ENCODE measurements at places on chromosomes 3 and 15.

GRCh38 chr15:72722071-72722696 is 36.2 kb downstream of the BBS4 start:
- peak; percentile 94 for DNase-seq

DNA sequence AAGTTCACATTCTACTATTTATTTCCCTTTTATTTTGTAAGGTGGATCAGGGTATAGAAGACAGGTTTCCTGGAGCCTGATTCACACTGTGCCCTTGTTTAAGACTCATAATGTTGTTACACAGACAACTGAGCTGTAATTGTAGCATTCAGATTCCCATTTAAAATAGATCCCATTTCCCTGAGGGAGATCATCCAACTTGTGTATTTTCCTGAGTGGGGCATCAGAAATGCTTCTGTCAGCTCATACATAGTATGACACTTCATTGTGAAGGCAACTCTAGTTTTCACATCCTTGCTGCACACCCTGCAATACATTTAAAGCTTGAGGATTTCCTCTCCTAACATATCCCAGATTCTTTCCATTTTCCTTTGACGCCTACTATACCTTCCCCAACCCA is 659.7 kb downstream of the GRM7 start:
- DNase-seq, result no peak

DNA sequence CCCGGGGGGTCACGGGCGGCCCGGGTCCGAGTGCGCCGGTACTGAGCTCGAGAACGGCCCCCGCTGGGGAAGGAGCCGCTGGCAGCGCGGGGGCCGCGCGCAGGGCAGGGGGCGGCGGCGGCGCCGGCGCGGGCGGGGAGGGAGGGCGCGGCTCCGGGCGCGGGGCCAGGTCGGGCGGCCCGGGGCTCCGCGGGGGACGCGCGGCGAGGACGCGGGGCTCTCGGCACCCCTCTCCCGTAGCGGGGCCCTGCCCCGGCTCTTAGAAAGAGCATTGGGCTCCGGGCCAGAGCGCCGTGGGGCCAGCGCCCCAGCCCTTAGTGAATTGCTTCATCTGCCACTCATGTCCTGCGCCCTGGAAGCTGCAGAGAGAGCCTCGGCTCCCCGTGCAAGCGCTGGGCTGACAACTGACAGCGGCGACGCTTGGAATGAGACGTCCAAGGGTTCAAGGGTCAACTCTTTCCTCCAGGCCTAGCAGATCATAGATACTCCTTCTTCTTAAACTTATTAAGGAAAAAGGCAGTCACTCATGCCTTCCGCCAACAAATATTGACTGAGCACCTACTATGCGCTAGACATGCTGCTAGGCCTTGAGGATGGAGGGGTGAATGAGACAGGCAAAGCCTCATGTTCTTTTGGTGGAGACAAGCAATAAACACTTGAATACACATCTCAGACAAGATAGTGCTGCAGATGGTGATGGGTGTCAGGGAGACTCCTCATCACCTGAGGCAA is 140.8 kb downstream of the SMAD6 start:
- DNase-seq, result peak; percentile 47

- DNase-seq, result no peak
Measured at GRCh38 chr3:127185268-127185667, 7.7 kb upstream of the PRR23E start.

DNA sequence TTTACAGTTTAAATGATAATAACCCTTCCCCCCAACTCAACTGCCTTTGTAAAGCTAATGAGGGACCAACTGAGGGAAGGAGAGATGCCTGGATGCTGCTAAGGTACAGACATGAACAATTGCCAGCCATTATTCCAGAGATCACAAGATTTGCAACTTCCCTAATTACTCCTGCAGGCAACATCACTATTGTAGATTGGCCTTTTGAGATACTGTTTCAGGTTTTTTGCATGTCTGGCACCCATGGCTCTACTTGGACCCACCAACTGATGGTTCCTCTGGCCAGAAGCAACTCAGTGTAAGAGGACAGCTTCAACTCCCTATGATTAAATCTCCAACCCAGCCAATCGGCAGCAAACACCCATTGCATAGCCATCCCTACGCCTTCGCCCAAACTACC is 478.7 kb downstream of the FHIT start:
- DNase-seq, result peak; percentile 86

GRCh38 chr3:42730294-42730693 is 27.7 kb upstream of the HHATL start:
- DNase-seq, result no peak

DNA sequence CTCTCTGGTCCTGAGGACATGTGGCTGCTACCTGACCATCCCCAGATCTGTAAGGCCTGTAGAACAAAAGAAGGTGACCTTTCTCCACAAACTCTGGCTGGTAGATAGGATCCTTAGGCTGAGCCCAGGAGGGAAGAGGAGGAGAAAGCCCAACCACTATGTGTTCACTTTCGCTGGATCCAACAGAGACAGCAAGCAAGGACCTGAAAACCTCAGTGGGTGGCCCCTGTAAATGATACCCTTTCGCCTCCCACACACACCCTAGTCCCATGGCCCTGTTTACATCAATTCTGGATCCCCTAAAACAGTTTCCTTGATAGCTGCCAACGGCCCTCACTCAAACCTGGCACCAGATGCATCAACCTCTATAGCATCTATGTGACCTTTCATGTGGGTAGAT is 22.4 kb downstream of the CCDC12 start:
- DNase-seq, result no peak

- DNase-seq, result peak; percentile 3
Measured at GRCh38 chr15:55110446-55110845, 86.3 kb downstream of the RSL24D1 start.

DNA sequence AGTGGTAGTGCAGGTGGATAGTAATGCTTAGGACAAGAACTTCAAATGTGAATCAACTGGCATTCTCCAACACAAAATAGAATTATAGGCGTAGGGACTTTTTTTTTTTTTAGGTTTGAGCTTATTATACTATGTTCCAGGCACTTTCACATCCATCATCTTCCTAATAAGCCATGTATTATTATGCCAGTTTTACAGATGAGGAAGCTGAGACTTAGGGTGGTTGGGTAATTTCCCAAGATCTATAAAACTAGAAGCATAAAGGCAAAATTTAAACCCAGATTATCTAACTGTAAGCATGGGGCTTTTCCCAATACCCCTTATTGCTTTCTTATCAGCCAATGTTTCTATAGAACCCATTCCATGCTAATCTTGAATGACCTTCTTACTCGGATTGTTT is 75.1 kb upstream of the ETV5 start:
- no peak for DNase-seq

DNA sequence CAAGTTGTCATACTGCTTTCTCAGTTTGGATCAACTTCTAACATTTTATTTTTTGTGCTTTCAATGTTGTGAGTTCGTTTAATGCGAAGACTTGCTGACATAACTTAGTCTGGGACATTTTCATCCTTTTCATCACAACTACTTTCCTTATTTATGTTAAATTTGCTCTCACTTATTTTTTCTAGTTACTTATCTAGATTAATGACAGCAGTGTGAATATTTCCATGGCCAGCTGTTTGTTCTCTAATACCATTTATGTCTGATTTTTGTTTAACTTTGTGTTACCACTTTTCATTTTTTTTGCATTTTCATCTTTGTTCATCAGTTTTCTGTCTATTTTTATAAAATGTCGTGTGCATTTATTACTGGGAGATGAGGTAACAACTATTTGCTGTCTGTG is 6.2 kb downstream of the SLC25A26 start:
- no peak for DNase-seq

- DNase-seq, result no peak
Measured at GRCh38 chr3:37662785-37663184, 198.9 kb upstream of the CTDSPL start.

DNA sequence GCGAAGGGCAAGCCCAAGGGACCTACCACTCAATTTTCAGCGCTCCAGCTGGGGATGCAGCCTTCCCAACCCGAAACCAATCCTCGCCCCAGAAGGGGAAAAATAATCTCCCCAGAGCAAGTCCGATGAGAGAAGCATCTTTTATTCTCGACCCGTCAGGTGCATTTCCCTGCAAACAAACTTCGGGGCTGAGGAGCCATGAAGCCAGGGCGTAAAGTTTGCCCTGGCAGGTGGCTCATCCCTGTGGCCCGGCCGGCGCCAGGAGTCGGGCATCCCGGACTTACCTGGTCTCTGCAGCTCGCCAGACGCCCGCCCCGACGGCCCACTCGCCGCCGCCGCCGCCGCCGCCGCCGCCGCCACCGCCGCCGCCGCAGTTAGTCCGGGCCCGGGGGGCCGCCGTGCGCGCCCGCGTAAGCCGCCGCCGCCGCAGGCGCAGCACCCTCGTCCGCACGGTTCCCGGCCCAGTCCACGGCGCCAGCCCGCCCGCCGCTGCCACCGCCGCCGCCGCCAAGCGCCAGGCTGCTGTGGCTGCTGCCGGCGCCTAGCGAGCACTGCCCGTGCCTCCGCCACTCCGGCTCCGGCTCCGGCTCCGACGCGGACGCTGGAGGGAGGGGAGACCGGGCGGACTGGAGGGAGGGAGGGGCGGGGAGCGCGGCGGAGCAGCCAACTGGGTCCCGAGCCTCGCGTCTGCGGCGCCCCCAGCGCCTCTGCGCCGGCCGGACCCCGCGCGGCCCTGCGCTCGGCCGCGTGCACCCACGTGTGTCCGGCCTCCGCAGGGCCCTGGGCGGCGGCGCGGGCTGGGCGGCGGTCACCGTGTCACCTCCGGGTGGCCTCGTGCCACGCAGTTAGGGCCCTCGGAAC is at the start of gene CNTN3:
Gene CNTN3 (minus strand): TSS at position 553 of the 861 bp plus-strand sequence. CDS start 93,547 bp downstream, outside the sequence.
- DNase-seq, result peak; percentile 75

DNA sequence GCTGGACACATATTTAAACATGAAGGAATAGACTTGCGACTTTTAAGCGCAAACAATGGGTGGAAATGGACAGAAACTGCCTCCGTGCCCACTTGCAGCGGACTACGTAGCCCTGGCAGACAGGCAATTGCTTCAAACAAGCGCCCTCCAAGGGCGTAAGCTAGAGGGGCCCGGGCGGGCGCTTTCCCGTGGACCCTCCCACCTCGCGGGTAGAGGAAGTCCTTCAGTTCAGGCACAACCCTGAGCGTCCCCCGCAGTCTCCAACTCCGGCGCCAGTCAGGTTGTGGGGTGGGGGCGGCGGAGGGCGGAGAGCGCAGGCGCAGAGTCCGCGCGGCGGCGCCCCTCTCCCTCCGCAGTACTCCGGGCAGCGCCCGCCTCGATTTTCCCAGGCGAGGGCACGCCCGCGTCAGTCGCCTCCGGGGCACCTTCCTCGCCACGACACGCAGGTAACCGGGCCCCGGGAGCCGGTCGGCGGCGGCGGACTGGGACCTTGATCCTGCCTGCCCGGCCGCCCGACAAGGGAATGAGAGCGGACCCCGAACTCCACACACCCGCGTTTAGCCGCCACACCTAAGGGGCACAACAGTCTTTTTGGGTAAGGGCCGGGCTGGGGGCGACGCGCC is at the start of gene SLC35G2:
Gene SLC35G2 (plus strand): TSS at position 358 of the 623 bp plus-strand sequence. CDS start 35,335 bp downstream, outside the sequence.
- DNase-seq, result peak; percentile 86

DNA sequence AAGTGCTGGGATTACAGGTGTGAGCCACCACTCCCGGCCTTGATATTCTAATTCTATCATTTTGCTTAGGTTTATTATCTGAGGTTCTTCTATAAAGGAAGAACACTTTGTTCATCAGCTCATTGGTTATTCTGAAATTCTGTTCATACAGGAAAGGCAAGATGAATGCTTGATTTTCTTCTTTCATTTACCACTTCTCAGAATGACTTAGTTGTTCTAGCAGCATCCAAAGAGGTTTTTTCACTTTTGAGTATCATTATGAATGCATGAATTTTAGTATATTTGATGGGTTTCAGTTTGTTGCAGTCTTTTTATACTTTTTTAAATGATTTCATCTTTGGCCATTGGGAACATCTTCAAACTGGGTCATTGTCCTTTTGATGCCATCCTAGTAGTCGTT is 51.8 kb downstream of the RNF111 start:
- DNase-seq, result no peak

GRCh38 chr3:109313061-109313460 is 3.3 kb downstream of the DPPA2 start:
- no peak for DNase-seq

DNA sequence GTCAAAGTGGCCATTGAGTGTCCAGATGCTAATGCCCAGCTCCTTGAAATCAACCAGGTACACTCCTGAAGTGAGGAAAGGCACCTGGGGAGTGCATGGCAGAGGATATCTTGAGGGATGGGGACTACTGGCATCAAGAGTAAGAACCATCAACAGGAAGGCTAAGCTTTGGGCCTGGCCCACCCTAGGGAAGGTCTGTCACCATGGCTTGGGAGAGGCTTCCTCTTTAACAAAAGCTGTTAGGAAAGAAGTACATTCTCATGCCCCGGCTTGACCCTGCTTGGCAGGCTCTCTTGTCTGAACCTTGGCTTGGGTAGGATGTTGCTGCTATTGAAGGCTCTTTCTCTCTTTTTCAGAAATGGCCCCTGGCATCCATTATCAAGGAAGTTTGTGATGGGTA is 43.7 kb upstream of the TUBGCP5 start:
- no peak for DNase-seq

GRCh38 chr15:84893607-84894006 is 9.1 kb downstream of the SLC28A1 start:
- DNase-seq, result no peak

GRCh38 chr15:68683551-68683950 is 104.8 kb downstream of the CORO2B start:
- no peak for DNase-seq

DNA sequence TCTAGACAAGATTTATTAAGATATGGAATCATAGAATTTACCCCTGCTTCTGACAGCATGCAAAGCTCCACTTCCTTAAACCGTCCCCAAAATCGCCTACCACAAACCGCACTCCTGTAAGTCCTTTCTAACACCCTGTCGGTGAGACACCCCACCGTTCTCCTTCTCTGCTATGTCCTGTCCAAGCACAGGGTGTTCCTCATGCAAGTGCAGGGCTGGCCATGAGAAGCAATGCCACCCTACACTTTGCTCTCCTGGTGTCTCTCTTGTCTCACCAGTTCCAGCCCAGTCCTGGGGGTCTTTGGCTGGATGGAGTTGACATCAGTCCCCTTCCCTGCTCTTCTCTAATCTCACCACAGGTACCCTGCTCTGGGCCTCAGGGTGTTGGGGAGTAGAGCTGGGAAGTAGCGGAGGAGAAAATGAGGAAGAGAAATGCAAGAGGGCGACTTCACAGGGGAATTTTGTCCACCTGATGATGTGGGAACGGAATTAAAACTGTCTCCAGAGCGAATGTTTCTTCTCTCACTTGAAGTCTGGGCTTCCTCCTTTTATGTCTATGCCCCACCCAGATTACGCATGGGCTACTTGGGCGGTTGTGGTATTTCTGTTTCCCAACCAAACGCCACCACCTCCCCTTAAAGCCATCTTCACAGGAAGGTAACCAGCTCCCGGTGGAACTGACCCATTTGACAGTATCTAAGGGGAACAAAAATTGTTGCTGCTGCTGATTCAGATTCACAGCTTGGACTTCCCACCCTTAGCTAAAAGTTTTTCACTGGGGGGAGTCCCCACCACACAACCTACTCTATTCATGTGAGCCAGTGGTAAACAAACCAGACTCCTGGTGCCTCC is 49.9 kb downstream of the CASR start:
- no peak for DNase-seq

- no peak for DNase-seq
Measured at GRCh38 chr3:53628536-53629401, 134.4 kb downstream of the CACNA1D start.

All from GM23338 (cell line).